Cardiac muscle cell (in vitro differentiated cells and primary cell): ENCODE measurements at places on chromosomes 3 and 15. TPM values are rescaled to one million over a fixed set of nuclear protein-coding genes. Genes with fewer than 3 reads are reported as not detected.
A peak's percentile ranks its signal among the peaks of the same experiment; 100 is the strongest.

GRCh38 chr3:125002414-125003368 lies 53.1 kb downstream of the HEG1 start:
- DNase-seq, result peak; percentile 55
- H3K4me1 ChIP-seq, result peaks cover 58% of the 10 kb centered on the region
- no peak overlapping the region for H3K4me3 ChIP-seq
- H3K36me3 ChIP-seq, result peaks cover 20% of the 10 kb centered on the region
- H3K27me3 ChIP-seq, result no peaks in the 10 kb centered on the region
- peak overlapping the region; percentile 72 for H3K27ac ChIP-seq

DNA sequence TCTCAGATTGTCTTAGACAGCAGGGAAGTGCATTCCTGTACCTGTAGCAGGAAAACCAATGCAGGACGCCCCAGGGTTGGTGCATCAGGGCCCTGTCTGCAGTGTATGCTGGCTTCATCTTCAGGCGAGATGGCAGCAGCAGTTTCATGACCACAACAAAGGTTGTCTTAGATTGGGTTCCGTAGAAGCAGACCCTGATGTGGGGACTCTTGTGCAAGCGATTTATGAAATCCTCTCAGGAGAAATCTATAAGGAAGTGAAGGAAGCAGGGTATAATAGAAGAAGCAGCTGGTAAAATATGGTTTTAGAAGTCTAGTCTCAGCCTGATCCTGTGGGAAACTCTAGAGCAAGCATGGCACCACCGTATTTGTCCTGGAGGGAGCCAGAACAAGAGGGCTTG lies 25.0 kb downstream of the DNAH1 start:
- DNase-seq, result no peak
- no peak overlapping the region for H3K27ac ChIP-seq
- no peak overlapping the region for H3K4me3 ChIP-seq
- H3K36me3 ChIP-seq, result no peaks in the 10 kb centered on the region

GRCh38 chr3:29805757-29806156 lies 524.9 kb downstream of the RBMS3 start:
- no peak for DNase-seq
- no peaks in the 10 kb centered on the region for H3K27me3 ChIP-seq
- H3K4me1 ChIP-seq, result no peaks in the 10 kb centered on the region
- H3K4me3 ChIP-seq, result no peak overlapping the region

GRCh38 chr3:55440104-55440708 lies 46.9 kb downstream of the WNT5A start:
- no peaks in the 10 kb centered on the region for H3K36me3 ChIP-seq
- no peak overlapping the region for H3K4me3 ChIP-seq
- DNase-seq, result no peak
- H3K27ac ChIP-seq, result no peak overlapping the region
- no peaks in the 10 kb centered on the region for H3K4me1 ChIP-seq

GRCh38 chr15:41881920-41882688 lies 11.7 kb downstream of the SPTBN5 start:
- H3K36me3 ChIP-seq, result no peaks in the 10 kb centered on the region
- no peak overlapping the region for H3K27ac ChIP-seq
- H3K27me3 ChIP-seq, result peaks cover 39% of the 10 kb centered on the region
- DNase-seq, result peak; percentile 50
- no peak overlapping the region for H3K4me3 ChIP-seq

GRCh38 chr15:68821190-68821840 lies 620 bp upstream of the ANP32A start:
- DNase-seq, result no peak
- H3K4me1 ChIP-seq, result peaks cover 11% of the 10 kb centered on the region
- peak overlapping the region; percentile 96 for H3K4me3 ChIP-seq
- H3K36me3 ChIP-seq, result no peaks in the 10 kb centered on the region

- no peaks in the 10 kb centered on the region for H3K27me3 ChIP-seq
- no peak overlapping the region for H3K4me3 ChIP-seq
Observed at GRCh38 chr3:194100856-194101390, 35.0 kb upstream of the HES1 start.

DNA sequence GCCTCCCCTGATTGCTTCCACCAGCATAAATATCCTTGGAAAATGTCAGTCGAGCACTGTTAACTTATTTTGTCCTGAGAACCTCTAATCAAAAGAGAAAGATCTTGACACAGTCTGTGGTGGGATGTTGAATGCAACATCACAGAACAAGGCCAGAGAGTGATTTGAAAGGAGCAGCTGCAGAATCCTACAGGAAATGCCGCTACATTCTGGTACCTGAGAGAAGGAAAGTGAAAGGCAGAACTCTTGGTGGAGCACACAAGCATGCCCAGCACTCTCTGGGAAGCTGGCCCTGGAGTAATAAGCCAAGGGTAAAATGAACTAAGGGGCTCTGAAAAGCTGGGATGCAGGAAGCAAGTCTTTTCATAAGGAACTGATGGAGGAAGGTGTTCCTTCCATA lies 75.8 kb downstream of the CBLB start:
- H3K27ac ChIP-seq, result no peak overlapping the region
- no peaks in the 10 kb centered on the region for H3K27me3 ChIP-seq
- peaks cover 4% of the 10 kb centered on the region for H3K4me1 ChIP-seq
- no peak for DNase-seq
- H3K36me3 ChIP-seq, result no peaks in the 10 kb centered on the region

- no peak overlapping the region for H3K27ac ChIP-seq
- no peaks in the 10 kb centered on the region for H3K27me3 ChIP-seq
- no peaks in the 10 kb centered on the region for H3K4me1 ChIP-seq
- DNase-seq, result peak; percentile 81
Observed at GRCh38 chr3:78258798-78259197, 1218.9 kb downstream of the ROBO2 start.

- H3K36me3 ChIP-seq, result no peaks in the 10 kb centered on the region
- H3K27ac ChIP-seq, result no peak overlapping the region
- H3K27me3 ChIP-seq, result no peaks in the 10 kb centered on the region
- no peak for DNase-seq
Observed at GRCh38 chr3:127888564-127889107, 26.4 kb upstream of the KBTBD12 start.

- no peak overlapping the region for H3K4me3 ChIP-seq
- H3K27ac ChIP-seq, result no peak overlapping the region
- no peaks in the 10 kb centered on the region for H3K36me3 ChIP-seq
- no peak for DNase-seq
- H3K27me3 ChIP-seq, result no peaks in the 10 kb centered on the region
- H3K4me1 ChIP-seq, result no peaks in the 10 kb centered on the region
Observed at GRCh38 chr3:27669591-27669990, 52.5 kb downstream of the EOMES start.

GRCh38 chr3:70771426-70772147 lies 459.1 kb upstream of the MDFIC2 start:
- H3K36me3 ChIP-seq, result no peaks in the 10 kb centered on the region
- no peaks in the 10 kb centered on the region for H3K4me1 ChIP-seq
- no peaks in the 10 kb centered on the region for H3K27me3 ChIP-seq
- H3K27ac ChIP-seq, result no peak overlapping the region

C3orf85 gene
- not detected in 2 replicates for total RNA-seq

SNX33 gene
- 14.0 and 17.1 TPM in 2 replicates for total RNA-seq

STRC gene
- total RNA-seq, result 2.5 and 4.6 TPM in 2 replicates

CORO2B gene
- 2.9 and 3.3 TPM in 2 replicates for total RNA-seq

STAB1 gene
- total RNA-seq, result 0.81 and 2.2 TPM in 2 replicates
